Activated T-cell treated with anti-CD3 and anti-CD28 coated beads, Interleukin-2, amount 50 U/mL, for 72 hours (primary cell): ENCODE measurements at places on chromosomes 7 and 10. TPM values are rescaled to one million over a fixed set of nuclear protein-coding genes. Genes with fewer than 3 reads are reported as not detected.

BMPER gene
- total RNA-seq: 0.35 TPM

SOSTDC1 gene
- total RNA-seq: not detected

CTAGE6 gene
- 0.79 TPM for total RNA-seq

NRP1 gene
- 0.72 TPM for total RNA-seq

SKAP2 gene
- 22.4 TPM for total RNA-seq

AKR1C1 gene
- 0.60 TPM for total RNA-seq

HOXA11 gene
- 0.14 TPM for total RNA-seq

DPYSL4 gene
- 9.9 TPM for total RNA-seq

EBF3 gene
- total RNA-seq: not detected

WIPF3 gene
- not detected for total RNA-seq

MRC1 gene
- total RNA-seq: 0.05 TPM

ZNF117 gene
- total RNA-seq: 6.9 TPM

FAM25G gene
- total RNA-seq: not detected

NPFFR1 gene
- total RNA-seq: 0.02 TPM

NT5C2 gene
- 99.6 TPM for total RNA-seq

GNGT1 gene
- not detected for total RNA-seq

TMEM196 gene
- total RNA-seq: not detected

ANKRD30A gene
- total RNA-seq: not detected
